ENCODE measurements at places on chromosomes 1 and 21.

DNA sequence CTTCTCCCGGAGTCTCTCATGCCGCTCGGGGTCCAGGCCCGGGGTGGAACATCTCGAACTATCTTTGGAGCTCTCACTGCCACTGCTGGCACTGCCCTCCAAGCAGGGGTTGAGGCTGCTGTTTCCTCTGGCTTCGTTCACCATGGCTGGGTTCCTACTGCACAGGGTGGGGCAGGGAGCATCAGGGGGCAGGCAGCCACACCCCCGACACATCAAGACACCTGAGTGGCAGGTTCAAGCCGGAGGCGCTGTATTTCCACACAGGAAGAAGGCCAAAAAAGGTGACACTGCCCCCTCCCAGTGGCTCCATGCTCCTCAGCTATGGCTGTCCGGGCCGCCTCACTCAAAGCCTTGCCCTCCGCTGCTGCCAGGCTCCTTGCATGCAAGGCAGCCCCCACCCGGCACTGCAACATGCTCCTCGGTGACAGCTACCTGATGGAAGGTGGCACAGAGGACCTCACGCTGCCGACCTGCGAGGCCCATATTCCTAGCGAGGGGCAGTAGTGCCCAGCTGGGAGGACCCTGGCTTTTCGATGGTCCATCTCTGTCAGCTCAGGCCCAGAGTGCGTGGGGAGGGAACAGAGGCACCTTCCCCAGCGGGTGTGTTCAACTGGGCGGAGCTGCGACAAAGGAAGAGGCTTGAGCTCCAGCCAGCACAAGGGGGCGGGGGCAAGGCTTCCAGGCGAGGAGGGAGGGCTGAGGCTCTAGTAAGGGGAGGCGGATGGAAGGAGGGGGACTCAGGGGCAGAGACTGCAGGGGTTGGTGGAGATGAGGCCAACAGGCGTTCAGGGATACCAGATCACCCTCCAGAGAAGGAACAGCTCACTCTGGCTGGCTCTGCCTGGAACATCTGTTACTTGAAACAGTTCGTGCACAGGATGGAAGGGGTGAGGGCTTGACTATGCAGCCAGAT is 2.5 kb downstream of the MTHFR start:
- DNase-seq: no peak

GRCh38 chr1:63269571-63269970 is 52.8 kb upstream of the FOXD3 start:
- DNase-seq: no peak

- no peak for DNase-seq
Measured at GRCh38 chr21:32424674-32425073, 12.2 kb downstream of the EVA1C start.

- no peak for DNase-seq
Measured at GRCh38 chr1:179142889-179143299, 61.0 kb downstream of the TOR3A start.

- no peak for DNase-seq
Measured at GRCh38 chr1:221356693-221357092, 385.2 kb downstream of the DUSP10 start.

Measured in NCI-H1105 treated with DMSO at 0.1 percent for 48 hours (cell line).